Prostate gland (tissue), 2 donors: ENCODE measurements at places on chromosomes 16 and 17.

- DNase-seq = no peak
Observed at GRCh38 chr17:50918071-50918932, 52.1 kb upstream of the TOB1 start.

DNA sequence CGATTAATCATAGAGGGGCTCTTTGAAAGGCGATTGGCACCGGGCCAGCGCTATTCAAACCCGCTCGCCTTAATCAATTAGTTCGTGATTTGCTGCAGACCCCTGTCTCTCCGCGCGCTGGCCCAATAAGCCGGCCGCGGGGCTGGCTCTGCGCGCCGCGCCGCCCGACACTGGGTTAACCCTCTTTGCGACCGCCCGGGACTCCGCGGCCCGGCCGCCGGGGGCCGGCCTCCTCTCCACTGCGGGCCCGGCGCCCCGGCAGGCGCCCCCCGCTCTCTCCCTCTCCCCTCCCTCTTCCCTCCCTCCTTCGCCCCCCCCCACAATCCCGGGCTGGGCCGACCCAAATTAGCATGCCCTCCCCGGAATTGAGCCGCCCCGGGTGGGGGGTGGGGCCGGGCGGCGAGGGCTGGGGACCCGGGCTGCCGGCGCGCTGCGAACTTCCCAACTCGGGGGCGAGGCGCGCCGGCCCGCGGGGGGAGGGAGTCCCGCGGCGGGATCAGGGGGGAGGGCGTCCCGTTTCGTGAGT, 428 bp upstream of the SALL1 start:
- DNase-seq = no peak

- DNase-seq = no peak
Observed at GRCh38 chr17:74697515-74697914, 15.2 kb downstream of the CD300LF start.

- DNase-seq = no peak
Observed at GRCh38 chr17:69485901-69486643, 71.6 kb downstream of the MAP2K6 start.

GRCh38 chr17:32719689-32720088, 157.2 kb downstream of the MYO1D start:
- DNase-seq = no peak

GRCh38 chr17:67151717-67152116, 93.3 kb downstream of the HELZ start:
- DNase-seq = no peak

DNA sequence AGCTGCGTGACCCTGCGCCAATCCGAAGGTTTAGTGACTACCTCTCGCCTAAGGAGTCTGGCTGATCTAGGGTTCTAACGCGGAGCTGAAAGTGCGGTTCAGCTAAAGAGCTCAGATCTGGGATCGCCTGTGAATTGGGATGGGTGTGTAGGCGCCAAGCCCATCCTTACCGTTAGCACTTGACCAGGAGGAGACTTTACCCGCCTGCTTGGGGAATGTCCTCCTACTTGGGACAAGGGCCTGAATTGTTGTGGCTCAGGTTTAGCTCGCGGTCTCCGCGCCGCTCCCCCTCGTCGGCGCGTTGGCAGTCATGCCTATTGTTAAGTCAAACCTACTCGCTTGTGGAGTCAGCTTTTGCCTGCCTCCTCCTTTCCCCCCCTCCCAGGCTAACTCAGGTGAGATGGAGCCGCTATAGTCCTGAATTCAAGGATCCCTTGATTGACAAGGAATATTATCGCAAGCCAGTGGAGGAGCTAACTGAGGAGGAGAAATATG, 480 bp downstream of the MRPS7 start:
- DNase-seq = no peak
